ENCODE measurements at places on chromosomes 2 and 18.

- no peak for DNase-seq
Observed at GRCh38 chr2:204346906-204347305, 198.4 kb upstream of the PARD3B start.

GRCh38 chr2:208101716-208102631 lies 22.4 kb downstream of the CRYGD start:
- no peak for DNase-seq

DNA sequence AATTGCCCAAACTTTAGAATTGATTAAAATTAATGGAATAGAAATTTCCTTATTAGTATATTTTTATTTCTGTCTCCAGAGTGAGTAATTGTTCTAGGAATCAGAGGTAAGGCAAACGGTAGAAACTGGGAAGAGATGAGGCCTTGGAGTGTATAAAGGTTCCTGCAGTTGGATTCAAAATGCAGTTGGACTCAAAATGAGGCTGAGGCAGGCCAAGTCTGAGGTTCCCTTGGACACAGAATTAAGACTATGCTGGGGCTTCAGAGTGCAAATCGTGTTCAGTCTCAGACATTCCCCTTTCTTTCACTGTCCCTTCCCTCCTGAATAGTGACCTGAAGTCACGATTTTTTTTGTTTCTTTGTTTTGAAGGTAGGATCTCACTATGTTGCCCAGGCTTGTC lies 746.9 kb upstream of the NRXN1 start:
- no peak for DNase-seq

DNA sequence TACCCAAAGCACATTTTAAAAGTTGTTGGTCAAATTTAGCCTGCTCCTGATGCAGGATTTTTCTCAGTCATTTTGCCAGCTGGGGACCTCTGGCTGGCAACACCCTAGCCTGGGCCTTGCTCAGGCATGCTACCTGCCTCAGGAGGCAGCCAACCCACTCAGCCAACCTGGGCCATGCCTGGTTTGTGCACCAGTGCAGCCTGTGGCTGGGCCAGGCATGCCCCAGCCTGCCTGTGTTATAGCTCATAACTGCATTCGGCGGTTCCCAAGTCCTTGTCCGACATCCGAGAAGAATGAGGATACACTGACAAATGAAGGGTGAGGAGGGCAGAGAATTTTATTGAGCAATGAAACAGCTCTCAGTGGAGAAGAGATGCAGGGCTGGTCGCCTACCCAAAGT lies 608.0 kb downstream of the SUCLG1 start:
- DNase-seq: no peak

DNA sequence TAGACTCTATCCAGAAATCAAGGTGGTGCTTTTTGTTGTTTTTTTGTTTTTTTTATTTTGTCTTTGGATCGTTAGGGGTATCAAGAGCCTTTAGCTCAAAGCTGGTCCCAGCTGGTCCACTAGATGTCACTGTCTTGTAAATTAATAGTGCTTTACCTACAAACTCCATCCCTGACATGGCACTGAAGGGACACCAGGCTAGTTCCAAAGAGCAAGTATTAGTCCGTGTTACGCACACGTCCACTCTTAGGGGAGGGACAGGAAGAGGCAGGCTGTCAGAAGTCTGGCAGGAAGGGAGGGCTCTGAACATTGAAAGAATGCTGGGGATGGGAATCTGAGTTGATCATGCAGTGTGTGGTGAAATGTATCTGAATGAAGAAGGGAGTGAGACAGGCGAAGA lies 85.9 kb upstream of the CCBE1 start:
- DNase-seq: no peak

DNA sequence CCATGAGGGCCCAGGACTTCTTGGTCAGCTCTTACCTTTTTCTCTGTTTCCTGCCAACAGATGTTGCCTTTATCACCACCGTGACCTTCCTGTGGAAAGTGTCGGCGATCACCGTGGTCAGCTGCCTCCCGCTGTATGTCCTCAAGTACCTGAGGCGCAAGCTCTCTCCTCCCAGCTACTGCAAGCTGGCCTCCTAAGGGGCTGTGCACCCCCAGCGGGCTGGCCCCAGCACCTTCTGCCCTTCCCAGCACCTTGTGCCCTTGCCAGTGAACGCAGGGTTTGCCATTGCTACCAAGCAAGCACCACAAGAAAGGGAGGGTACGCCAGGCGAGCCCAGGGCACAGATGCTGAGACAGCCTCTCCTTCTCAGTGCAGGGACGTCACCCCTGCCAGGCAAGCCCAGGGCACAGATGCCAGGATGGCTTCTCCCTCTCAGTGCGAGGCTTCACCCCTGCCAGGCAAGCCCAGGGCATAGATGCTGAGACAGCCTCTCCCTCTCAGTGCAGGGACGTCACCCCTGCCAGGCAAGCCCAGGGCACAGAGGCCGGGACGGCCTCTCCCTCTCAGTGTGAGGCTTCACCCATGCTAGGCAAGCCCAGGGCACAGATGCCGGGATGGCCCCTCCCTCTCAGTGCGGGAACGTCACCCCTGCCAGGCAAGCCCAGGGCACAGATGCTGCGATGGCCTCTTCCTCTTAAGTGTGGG lies 18.4 kb upstream of the NFATC1 start:
- no peak for DNase-seq

GRCh38 chr2:173448938-173449471 lies 94.3 kb downstream of the CDCA7 start:
- peak; percentile 33 for DNase-seq

DNA sequence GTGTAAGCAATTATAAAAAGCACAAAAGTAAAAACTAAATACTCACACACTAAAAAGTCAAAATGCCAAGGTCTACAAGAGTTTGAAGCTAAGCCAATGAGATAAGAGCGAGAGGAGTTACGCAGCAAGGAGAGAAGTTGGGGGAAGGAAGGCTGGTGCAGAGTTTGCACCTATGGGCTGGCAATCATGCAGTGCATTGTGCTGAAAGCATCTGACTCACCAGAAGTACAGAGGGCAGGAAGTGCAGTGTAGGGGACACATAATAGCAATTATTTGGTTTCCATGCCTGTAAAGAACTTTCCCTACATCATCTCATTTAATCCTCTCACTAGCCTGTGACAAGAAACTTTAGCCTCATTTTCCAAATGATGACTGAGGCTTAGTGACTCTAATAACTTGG lies 142.7 kb upstream of the KYNU start:
- DNase-seq: no peak

DNA sequence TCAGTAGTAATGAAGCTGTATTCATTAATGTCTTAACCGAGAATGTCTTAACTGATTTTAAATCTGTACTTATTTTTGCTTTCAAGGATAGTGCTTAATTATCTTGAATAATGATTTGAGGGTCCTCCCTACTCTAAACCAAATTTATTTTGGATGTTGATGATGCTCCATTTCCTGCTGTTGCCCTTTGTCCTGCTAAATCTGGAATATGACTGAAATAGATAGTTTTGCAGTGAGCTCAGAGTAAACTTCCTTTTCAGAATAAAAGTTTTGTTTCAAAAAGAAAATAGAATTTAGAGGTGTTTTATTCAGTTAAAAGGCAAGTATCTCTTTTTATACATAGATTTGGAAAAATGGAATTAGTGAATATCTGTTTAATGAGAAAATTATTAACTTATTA lies 8.1 kb downstream of the NBEAL1 start:
- DNase-seq: no peak

GRCh38 chr2:167134381-167135072 lies 246.2 kb downstream of the XIRP2 start:
- DNase-seq: no peak

- DNase-seq: no peak
Observed at GRCh38 chr2:98769784-98770183, 38.9 kb upstream of the MGAT4A start.

DNA sequence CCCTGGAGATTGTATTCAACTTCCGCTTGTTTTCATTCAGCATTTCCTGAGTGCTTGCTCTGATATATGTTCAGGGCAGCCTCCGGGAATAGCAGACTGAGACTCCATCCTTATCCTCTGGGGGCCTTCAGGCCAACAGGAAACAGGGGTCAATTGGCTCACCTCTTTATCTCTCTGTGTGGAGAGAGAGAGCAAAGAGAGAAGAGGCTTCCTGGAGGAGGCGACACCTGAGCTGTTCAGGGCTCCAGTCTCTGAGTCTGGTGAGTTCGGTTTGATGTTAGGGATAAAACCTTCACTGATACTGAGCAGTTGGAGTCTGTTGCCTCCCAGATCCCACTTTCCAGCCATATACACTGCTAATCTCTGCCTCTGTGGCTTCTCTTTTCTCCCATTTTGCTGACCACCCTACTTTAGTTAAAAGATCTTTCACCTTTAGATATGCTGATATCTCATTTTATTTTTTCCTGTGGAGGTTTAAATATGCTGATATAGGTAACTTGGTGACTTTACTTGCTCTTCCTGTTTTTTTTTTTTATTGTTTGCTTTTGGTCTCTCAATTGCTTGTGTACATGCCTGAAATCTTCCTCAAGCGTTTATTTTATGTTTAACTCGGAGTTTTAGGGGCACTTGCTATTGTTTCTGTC lies 56.9 kb downstream of the KCNS3 start:
- no peak for DNase-seq

DNA sequence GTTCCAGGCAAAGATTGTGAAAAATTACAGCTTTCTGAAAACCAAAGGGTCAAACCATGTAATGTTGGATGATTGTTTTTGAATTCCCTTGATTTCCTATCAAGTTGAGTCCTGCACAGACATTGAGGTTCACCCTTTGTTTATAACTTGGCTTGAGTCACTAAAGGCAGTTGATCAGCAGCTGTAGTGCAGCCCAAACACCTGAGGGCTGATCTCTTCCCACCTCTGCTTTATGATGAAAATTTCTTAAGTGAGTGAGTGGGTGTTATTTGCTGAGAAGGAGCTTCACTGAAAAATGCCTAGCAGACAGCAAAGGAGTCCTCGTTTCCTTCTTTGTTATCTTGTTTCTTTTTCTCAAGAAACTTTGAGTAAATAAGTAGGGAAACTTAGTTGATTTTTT lies 31.9 kb upstream of the BMPR2 start:
- no peak for DNase-seq

- DNase-seq: no peak
Observed at GRCh38 chr2:211251016-211251415, 694.6 kb downstream of the CPS1 start.

- DNase-seq: no peak
Observed at GRCh38 chr2:118994778-118995177, 52.8 kb downstream of the MARCO start.

GRCh38 chr2:79129804-79130203 lies 9.5 kb downstream of the REG1A start:
- no peak for DNase-seq

GRCh38 chr18:75638776-75639471 lies 211.4 kb upstream of the SMIM21 start:
- no peak for DNase-seq

- no peak for DNase-seq
Observed at GRCh38 chr2:8403876-8404275, 278.0 kb upstream of the ID2 start.

DNA sequence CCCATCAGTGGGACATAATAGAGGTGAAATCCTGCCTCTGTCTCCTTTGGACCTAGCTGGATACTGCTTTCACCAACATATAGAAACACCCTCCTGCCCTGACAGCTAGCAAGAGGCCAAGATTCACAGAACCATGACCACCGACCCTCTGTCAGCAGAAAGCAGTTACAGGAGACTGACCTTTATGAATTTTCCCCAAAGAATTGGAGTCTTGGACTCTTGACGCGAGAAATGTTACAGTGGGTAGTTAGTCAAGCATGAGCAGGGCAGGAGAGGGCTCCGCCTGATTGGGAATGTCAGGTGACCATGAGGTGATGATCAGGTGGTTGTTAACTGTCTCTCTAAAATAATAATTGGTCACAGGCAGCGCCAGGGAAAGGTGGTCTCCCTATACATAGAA lies 1002.3 kb downstream of the TDRD15 start:
- no peak for DNase-seq

GRCh38 chr2:58700591-58700990 lies 459.5 kb upstream of the FANCL start:
- no peak for DNase-seq

DNA sequence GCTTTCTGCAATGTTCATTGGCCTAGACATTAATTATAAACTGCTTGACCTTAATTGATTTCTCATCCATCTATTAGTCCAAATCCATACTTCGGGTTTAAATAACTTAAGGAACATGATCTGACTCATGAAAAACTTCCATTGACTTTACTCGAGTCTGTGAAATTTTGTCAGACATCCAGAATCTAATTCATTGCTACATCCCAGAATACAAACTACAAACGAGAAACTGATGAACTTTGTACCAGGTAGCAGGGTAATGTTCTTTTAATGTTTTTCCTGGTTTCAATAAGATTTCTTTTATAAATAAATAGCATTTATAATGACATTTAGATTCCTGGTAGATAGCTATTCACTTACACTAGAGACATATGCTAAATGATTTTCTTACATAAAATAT lies 36.0 kb upstream of the IKZF2 start:
- DNase-seq: no peak

GRCh38 chr18:6488956-6489355 lies 74.2 kb upstream of the L3MBTL4 start:
- no peak for DNase-seq

DNA sequence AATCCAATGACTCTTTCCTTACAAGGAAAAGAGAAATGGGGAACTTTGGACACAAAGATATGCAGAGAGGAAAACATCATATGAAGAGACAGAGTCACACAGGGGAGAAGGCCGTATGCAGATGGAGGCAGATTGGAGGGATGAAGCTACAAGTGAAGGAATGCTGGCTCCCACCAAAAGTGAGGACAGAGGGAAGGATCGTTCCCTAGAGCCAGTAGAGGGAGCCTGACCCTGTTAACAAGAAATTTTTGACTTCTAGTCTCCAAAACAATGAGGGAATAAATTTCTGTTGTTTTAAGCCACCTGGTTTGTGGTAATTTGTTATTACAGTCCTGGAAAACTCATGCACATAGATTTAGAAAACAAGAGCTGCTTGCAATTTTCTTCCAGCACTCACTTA lies 169.3 kb downstream of the PMAIP1 start:
- no peak for DNase-seq

GRCh38 chr2:127404466-127405254 lies 13.6 kb upstream of the PROC start:
- no peak for DNase-seq

DNA sequence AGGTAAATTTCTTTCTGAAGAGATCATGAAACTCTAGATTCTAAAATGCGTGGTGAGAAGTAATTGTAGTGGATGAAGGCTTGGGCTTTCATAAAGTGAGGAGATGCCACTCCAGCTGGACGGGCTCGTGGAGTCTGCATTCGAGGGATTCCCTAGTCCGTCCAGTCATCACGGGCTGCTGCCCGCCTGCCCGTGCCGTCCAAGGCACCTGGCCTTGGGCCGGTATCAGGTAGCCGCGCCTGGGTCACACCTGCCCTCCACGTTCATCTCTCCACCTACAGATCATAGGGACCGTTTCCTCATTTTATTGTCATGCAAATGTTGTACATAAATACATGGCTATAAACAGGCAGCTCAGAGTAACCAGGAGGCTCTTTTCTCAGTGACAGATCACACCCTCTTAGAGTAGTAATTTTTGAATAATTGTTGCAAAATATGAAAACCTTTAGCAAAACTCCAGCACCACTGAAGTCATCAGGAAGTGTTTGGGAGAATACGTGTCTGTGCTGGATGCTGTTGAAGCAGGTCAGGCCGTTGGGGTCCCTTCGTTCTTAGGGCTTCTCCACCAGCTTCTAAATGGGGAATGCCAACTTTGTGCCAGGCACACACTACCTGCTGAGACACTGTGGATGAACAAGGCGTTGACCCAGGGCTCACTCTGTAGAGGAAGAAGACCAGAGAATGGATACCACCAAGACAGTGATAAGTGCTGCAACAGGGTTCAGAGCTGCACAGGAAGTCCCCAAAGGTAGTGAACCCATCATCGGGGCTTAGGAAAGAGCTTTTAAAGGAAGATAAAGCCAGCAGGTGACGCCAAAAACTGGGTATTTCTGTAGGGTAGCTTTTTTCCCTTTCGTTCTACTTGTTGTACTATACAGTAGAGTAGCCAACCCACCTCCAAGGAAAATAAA lies 112.5 kb downstream of the FAM210A start:
- no peak for DNase-seq
